ENCODE measurements at places on chromosomes 5 and 9.

DNA sequence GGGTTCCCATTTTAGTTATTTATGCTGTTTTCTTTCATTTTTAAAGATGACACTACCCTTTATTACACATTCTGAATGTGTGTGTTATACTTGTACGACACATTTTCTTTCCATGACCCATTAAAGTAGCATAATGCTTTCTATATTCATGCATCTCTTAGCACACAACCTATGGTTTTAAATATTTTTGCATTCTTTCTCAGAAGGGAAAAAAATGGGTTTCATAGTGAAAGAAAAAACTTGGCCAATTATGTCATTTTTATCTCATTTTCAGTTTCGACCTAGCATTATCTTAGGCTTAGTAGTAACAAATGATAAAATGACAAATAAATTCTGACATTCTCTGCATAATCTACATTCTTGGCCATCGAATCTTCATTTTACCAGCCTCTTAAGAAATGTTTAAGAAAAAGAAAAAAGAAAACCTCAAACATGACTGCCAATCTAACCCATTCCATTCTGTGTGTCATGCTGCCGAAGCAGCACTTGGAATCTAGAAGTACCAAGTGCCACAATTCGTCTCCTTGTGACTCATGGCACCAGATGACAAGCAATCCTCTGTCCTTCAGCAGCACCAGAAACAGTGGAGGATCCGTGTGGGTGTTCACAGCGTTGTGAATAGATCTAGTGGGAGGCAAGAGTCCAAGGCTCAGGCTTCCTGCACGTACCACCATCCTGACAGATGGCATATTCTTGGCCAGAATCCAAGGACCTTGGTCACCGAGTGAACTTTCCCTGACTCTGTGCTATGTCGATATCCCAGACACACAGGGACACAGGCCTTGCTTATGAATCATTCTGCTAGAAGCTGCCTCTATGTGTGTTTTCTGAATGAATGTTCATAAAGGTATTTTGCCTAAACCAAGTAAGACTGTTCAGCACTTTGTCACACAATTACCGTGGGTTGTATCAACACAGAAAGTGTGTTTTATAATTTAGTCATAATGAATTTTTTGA lies 502.7 kb downstream of the NR2F1-AS1 start:
- DNase-seq = no peak

- DNase-seq = no peak
Observed at GRCh38 chr5:2139478-2139877, 256.8 kb upstream of the IRX4 start.

DNA sequence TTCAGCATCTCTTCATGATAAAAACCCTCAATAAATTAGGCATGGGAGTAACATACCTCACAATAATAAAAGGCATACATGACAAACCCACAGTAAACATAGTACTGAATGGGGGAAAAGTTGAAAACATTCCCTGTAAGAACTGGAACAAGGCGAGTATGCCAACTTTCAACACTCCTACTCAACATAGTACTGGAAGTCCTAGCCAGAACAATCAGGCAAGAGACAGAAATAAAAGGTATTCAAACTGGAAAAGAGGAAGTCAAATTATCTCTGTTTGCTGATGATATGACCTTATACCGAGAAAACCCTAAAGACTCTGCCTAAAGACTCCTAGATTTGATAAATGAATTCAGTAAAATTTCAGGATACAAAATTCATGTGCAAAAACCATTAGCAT lies 167.6 kb downstream of the TMEM38B start:
- no peak for DNase-seq

DNA sequence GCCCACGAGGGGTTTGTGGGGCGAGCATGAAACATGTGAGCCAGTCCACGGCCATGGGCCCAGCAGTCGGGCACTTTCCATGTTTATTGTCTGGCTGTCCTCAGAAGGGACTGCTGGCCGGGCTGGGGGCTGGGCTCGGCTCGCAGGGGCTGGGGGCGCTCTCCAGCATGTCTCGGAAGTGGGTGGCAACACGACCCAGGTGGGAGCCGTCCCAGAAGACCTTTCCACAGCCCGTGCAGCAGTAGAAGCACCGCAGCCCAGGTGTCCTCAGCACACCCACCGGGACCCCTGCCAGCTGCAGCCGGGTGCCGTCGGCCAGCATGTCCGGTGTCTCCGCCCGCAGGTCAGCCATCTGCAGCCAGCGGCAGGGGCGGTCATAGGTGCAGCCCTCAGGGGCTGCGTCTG lies 4.8 kb upstream of the NRARP start:
- DNase-seq = no peak

GRCh38 chr5:157554179-157555036 lies 21.2 kb downstream of the ADAM19 start:
- no peak for DNase-seq

GRCh38 chr9:76600007-76600615 lies 141.1 kb downstream of the GCNT1 start:
- DNase-seq = no peak

GRCh38 chr5:89203611-89204010 lies 320.6 kb upstream of the MEF2C start:
- DNase-seq = no peak

DNA sequence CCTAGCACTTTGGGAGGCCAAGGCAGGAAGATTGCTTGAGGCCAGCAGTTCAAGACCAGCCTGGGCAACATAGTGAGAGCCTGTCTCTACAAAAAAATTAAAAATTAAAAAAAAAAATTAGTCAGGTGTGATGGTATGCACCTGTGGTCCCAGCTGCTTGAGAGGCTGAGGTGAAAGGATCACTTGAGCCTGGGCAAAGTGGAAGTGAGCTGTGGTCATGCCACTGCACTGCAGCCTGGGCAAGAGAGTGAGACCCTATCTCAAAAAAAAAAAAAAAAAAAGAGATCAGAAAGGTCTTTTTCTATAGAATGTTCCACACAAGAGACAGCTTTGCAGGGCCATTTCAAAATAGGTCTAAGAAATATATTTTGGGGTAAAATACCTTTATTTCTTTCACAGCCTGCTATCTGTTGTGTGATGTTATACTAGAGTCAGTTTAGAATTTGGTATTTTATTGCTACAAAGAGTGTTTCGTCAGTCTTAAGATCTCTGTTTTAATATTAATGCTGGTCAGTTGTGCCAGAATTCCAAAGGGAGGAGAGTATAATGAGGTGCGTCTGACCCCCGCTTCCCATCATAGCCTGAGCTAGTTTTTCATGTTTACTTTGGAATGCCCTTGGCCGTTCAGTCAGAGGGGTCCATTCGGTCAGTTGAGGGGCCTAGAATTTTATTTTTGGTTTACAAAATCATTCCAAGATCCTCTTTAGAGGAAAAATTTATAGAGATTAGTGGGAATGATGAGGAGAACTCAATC lies 9.4 kb downstream of the LNPEP start:
- no peak for DNase-seq

DNA sequence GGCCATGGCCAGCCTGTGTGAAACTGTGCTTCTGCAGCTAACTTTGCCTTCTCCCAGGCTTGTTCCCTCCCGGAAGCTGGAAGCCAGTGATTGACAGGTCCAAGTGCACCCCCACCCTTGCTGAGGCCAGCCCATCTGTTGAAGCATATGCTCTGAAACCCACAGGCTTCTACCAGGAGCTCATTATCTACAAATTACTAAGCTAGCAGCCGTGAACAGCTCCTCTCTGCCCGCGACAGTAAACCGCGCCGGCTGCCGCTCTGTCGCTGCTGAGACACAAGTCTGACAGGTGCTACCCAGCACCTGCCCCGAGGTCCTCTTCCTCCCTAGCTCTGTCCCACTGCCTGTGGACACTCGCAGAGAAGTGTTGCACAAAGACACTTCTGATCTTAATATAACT lies 490.9 kb downstream of the GADD45G start:
- DNase-seq = no peak

- DNase-seq = no peak
Observed at GRCh38 chr5:100273846-100274580, 261.2 kb upstream of the FAM174A start.

GRCh38 chr9:34566972-34567371 lies 22.6 kb downstream of the CNTFR start:
- no peak for DNase-seq
